ENCODE measurements at places on chromosomes 5 and 9.

- DNase-seq, result peak; percentile 81
Observed at GRCh38 chr5:18000744-18001143, 366.5 kb downstream of the TAF11L14 start.

DNA sequence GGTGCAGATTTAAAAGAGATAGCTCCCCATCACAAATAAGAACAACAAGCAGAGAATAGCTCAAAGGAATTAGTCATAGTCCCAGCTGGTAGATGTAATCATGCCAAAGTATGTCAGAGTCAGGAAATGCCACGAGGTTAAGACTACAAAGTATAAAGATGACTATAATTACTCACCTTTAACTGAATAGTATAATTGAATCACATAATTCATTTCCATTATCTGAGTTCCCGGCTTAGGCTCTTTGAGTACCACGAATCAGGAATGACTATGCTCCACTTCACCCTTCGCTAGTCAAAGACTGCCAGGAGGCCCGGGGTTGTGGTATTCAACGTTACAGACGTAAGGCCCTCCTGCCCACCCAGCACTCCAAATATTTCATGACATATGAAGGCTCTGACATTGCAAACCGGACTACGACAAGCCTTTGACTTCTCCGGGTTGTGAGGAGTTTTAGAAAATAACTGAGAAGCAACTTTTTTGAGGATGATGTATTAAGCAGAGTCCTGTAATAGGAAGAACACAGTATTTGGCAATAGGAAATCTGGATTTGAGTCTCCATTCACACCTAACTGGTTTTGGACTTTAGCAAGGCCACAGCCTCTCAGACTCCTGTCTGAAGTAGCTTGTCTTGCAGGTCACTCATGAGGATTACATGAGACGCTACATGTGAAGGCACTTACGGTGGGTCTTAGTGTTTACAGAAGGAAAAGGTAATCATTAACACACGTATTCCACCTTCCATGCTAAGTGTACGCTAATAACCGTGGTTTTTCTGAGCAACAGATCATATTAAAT is 64.6 kb downstream of the ENC1 start:
- DNase-seq, result no peak

DNA sequence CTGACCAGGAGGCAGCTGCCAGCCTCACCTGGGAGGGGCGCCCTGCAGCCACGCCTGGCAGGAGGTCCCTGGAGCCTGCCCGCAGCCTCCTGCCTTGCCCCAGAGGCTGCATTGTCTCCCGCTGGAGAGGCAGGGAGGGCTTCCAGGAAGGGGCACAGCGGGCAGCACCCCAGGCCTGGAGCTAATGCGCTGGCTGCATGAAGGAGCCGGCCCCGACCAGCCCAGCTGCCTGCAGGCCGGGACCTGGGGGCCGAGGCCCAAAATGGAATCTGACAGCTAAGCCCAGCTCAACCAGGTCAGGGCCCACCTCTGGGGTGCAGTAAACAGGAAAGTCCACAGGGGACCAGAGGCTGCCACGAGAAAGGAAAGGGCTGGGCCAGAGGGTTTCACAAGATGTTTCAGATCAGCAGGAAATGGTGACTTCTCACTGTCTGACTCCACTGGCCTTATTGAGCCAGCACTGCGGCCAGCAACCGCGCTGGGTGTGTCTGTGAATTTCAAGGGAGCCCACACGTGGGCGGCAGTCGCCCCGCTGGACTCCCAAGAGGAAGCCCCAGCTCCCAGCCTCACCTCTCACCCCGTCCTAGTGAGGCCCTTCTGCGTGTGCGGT is 18.6 kb upstream of the NOTCH1 start:
- no peak for DNase-seq

DNA sequence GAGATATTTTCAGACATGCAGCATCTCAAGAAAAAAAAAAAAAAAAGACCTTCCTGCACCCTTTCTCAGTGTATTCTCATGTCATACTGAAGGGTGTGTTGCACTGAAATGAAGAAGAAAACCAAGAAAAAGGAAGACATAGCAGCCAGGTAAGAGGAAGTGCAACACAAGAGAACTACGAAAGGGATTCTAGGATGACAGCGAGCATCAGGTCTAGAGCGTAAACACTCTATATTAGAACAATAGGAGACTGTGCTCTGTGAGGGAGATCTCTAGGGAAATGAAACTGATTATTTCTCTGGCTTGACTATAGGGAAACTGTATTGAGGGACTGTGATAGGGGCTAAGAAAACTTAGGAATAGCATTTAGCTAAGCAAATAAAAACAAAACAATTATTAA is 30.0 kb downstream of the BTF3 start:
- DNase-seq, result no peak

DNA sequence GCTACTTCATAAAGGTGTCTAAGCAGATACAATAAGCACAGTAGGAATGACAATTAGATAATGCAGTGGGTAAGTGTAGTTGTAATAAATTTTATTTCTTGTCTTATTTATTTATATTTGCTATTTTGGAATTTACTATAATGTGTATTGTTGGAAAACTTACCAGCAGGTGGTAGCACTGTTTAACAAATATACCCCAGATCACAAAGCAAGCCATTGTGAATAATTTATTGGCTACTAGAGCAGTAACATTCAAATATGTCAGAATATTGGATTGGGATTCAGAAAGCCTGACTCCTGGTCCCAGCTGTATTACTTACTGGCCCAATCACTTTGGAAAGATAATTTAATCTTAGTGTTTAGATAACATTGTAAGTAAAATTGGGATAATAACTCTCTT is 78.0 kb downstream of the ISOC1 start:
- peak; percentile 3 for DNase-seq

- DNase-seq, result no peak
Observed at GRCh38 chr5:142727735-142728047, 41.8 kb upstream of the FGF1 start.

DNA sequence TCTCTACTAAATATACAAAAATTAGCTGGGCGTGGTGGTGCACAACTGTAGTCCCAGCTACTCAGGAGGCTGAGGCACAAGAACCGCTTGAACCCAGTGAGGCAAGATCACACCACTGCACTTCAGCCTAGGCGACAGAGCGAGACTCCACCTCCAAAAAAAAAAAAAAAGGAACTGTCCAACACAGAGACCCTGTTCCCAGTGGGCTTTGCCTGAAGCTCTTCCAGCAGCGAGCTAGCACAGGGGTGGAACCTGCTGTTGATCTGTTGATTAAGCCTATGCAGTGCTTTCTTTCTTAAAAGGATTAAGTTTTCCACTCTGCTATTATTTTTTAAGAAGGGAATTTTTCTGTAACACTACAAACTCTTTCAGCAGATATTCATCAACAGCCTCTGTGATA is 171.0 kb upstream of the TUT7 start:
- DNase-seq, result no peak

DNA sequence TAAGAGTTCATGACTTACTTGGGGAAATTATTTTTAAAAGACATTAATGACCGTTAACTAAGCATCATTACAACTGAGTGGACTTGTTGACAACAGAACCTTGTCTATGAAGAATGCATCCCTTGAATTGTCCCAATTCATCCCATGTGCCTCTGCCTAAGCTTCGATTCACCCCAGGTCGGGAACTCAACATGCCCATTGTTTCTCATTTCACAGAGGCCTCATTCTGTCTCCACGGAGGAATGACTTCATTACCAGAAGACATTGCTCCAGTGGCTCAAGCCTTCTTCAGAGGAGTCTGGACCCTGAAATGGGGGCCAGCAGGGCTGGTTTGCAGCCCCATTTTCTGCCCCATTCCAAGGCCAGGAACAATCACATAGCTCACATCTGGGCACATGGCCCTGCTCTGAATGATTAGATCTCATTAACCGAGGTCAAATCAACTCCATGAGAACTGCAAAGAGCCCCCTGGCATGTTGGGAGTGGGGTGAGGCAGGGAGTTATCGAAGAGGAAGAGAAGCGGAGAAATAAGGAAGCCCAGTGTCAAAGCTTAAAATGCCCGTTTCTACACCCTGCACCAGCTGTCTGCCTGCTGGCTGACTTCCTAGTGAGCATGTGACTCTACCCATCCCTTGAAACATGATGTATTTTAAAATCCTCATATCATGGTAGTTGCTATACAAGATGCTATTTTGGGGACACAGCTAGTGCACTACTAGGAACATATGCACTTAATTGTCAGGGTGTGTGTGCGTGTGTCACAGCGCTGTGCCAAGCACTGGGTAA is 137.3 kb downstream of the LHFPL2 start:
- peak; percentile 61 for DNase-seq

- DNase-seq, result no peak
Observed at GRCh38 chr5:66861402-66861801, 265.2 kb downstream of the MAST4 start.

DNA sequence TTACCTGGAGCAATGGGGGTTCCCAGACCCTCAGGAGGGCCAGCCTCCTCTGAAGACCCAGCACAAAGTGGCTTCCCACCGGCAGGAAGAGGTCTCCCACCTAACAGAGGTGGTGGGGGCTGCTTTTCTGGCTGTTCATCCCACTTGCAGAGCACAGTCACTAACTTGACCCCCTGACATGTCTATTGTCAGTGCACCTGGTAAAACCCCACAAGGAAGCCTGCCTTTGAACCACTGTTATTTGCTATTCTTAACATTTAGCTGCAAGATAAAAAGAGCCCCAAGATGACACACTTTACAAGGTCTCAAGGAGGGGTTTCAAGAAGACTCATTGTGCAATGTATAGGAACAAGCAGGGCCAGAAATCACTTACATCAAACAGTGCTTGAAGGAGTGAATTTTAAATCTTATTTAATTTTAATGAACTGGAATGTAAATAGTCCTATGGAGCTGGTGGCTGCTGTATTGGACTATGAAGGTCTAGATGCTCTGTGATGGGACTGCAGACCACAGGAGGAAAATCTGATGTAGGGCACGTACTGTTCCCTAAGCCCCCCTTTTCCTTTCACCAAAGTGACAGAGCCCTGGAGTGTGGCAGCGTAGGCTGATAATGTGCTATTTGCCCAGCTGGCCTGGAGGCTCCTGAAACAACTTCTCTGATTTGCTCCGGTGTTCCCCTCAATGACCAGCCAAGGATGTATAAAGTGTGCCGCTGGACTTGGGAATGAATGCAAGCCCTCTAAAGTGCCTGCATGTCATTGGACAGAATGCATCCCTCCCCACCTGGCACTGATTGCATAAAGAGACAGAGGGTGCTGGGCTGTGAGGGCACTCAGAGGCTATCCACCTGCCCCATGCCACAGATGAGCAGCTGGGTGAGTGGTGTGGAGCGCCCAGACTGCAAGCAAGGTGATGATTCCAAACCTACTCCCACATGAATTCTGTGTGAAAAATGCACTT is 80.2 kb downstream of the PTPN3 start:
- no peak for DNase-seq

GRCh38 chr9:4097515-4097914 is 202.4 kb downstream of the GLIS3 start:
- DNase-seq, result no peak

GRCh38 chr5:37724395-37725125 is 115.3 kb downstream of the GDNF start:
- DNase-seq, result no peak

- DNase-seq, result peak; percentile 75
Observed at GRCh38 chr9:100595391-100596199, 17.7 kb downstream of the CAVIN4 start.

DNA sequence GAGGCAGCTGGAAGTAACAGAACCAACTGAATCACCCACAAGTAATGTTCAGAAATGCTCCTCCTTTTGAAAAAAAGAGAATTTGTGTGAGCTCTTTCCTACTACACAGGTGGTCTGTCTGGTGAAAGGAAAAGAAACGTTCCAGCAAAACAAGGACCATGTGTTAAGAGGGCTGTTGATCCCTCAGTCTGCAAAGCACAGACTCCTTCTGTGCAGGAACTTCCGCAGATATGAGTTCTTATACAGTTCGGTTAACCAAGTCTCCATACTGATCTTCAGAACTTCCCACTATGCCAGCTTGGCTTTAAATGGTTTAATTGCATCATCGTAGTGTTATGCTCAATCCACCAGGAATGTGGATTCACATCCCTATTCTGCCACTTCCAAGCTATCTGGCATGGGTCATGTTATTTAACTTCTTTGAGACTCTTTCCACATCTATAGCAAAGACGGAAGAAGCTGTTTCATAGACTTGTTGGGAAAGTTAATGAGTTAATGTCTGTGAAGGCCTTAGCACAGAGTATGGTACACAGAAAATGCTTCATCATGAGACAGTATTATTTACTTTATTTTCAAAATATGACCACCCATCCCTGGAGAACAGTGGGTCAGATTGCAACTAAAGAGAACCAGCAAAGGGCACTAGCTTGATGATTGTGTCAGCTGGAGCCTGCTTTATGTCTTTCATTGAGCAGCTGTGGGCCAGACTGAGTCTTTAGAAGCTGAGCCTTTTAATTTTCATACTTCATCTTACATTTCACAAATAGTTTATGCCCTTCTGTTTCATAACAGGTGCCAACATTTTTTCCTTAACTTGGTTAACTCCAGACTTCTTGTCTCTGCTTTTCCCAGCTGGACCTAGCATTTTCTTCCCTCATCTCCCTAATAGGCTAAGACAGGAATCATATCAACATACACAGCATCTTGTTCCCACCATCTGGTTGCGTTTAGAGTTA is 89.9 kb downstream of the MAMDC2 start:
- DNase-seq, result no peak

GRCh38 chr5:142167458-142167857 is 58.9 kb downstream of the NDFIP1 start:
- no peak for DNase-seq

GRCh38 chr9:126893079-126893478 is 21.5 kb upstream of the RALGPS1 start:
- peak; percentile 32 for DNase-seq

GRCh38 chr5:117424559-117424958 is 849.9 kb upstream of the SEMA6A start:
- DNase-seq, result no peak

DNA sequence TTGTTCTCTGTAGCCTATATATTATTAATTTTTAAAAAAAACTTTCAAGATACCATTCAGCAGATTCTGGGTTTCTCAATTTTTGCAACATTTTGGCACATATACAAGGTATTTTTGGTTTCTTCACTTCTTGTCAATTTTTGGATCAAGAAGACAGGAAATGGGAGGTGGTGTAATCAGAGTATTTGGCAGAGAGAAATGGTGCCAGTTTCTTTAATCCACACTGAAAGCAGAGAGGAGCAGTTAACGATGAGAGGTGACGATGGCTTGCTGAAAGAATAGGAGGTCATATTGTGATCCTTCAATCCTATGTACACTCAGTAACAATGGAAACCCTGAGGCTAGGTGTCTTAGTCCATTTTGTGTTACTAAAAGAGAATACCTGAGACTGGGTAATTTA is 16.4 kb downstream of the NNT start:
- DNase-seq, result no peak

DNA sequence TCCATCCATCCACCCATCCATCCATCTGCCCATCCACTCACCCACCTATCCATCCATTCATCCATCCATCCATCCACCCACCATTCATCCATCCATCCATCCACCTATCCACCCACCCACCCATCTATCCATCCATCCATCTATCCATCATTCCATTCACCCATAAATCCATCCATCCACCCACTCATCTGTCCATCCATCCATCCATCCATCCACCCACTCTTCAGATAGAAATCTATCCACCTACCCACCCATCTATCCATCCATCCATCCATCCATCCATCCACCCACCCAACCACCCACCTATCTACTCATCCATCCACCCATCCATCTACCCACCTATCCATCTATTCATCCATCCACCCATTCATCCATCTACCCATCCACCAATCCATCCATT is 35.0 kb upstream of the SLC6A19 start:
- DNase-seq, result no peak

GRCh38 chr9:100111235-100111634 is 12.2 kb downstream of the INVS start:
- DNase-seq, result peak; percentile 18

GRCh38 chr5:132800545-132800944 is 12.6 kb upstream of the SOWAHA start:
- no peak for DNase-seq

All from KBM-7 (cell line).